ENCODE measurements at places on chromosomes 6 and 20. TPM values are rescaled to one million over a fixed set of nuclear protein-coding genes. Genes with fewer than 3 reads are reported as not detected.

Gene TMEM151B
- not detected for total RNA-seq

Gene RAB32
- total RNA-seq, result 7.2 TPM

Gene JPH2
- 151 TPM for total RNA-seq

Gene APOM
- 2.4 TPM for total RNA-seq

Gene CST8
- total RNA-seq, result not detected

Gene TMEM200A
- not detected for total RNA-seq

Gene RAB23
- 10.9 TPM for total RNA-seq

Gene OVOL2
- not detected for total RNA-seq

Gene APCDD1L
- total RNA-seq, result 0.91 TPM

Gene VSX1
- 0.33 TPM for total RNA-seq

GRCh38 chr6:105681061-105681460, 278.2 kb upstream of the PREP start:
- no peak for DNase-seq

- DNase-seq, result no peak
These were observed 16.5 kb downstream of the HACE1 start for GRCh38 chr6:104843229-104843628.

DNA sequence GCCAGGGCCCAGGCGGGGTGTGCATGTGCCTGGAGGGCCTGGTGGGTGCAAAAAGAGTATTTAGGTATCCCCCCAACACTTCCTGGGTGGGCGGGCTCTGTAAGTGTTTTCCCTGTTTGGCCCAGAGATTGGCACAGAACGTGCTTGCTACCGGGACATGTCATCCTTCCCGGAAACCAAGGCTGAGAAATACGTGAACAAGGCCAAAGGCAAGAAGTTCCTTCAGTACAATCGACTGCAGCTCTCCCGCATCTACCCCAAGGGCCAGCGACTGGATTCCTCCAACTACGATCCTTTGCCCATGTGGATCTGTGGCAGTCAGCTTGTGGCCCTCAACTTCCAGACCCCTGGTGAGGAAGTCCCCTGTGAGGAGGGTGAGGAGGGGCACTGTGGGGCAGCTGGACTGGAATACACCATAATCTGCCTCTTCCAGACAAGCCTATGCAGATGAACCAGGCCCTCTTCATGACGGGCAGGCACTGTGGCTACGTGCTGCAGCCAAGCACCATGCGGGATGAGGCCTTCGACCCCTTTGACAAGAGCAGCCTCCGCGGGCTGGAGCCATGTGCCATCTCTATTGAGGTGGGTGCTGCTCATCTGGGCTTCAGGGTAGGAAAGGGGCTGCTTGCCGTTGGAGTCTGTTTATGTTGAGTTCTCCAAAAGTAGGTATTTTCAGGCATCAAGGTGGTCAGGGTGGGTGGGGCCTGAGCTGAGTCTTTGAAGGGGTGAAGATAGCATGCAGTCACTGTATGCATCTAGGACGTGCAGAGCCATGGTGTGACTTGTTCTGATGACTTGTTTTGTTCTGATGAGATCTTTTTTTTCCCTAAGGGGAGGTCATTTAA, 35.2 kb downstream of the PLCG1 start:
- no peak for DNase-seq

DNA sequence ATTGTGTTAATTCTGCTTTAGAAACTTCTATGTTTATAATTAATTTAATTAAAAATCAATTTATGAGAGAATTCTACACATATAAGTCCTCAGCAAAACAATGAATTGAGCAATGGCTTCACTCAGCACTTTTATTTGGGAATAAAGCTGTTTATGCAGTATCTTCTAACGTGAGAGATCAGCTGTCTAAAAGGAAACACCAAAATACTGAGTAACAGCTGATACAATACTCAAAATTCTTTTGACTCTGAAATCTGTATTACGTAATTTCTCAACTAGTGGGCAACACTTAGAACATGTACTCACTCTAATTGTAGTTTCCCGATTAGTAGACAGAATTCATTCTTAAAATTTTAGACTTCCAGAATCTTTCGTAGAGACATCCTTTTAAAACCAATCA, 49.8 kb downstream of the MAP3K7 start:
- no peak for DNase-seq

GRCh38 chr20:50595988-50596693, 86.0 kb downstream of the PTPN1 start:
- DNase-seq, result no peak

DNA sequence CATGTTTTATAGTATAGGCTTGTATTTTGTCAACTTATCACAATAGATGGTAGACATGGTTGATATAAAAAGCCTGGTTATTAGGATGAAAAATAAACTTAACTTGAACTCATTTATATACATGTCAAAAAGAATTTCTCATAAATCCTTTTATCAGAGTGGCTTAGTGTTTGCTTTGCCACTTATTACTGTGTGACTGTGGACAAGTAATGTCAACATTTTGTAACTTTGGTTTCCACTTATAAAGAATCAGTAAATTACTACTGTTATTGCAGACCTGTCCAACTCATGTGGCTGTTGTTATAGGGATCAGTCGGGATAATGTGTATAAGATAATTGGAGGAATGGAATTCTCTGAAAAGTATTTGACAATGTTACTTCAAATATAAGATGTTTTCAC, 894.8 kb upstream of the FLRT3 start:
- DNase-seq, result no peak

GRCh38 chr6:72748759-72749158, 126.9 kb downstream of the KCNQ5 start:
- DNase-seq, result no peak

- DNase-seq, result no peak
These were observed 14.3 kb upstream of the NCOA3 start for GRCh38 chr20:47487175-47487917.

DNA sequence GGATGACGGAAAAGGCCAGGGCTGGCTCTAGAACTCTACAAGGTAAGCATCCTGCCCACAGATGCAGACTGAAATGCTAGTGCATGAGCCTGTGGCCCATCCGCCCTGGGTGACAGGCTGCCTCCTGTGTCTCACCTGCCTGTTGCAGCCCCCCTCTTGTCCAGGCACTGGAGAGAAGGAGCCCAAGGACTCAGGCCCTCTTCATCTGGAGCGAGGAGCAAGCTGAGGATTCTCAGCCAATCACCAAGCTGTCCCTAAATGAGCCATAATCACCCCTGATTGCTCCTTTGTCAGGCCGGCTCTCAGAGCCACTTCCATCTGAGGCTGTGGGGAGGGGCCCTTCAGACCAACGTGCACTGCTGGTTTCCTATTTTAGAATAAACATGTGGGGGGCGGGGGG, 10.0 kb upstream of the SLC32A1 start:
- DNase-seq, result no peak

- no peak for DNase-seq
These were observed 3.7 kb downstream of the CTSA start for GRCh38 chr20:45894797-45895196.

- no peak for DNase-seq
These were observed 50.5 kb downstream of the SCAND1 start for GRCh38 chr20:35903843-35904242.

GRCh38 chr6:108118810-108119768, 44.5 kb upstream of the OSTM1 start:
- no peak for DNase-seq

- DNase-seq, result no peak
These were observed 12.9 kb downstream of the TAGAP start for GRCh38 chr6:159031846-159032245.

- no peak for DNase-seq
These were observed 178.6 kb upstream of the RGS17 start for GRCh38 chr6:153309651-153310050.

DNA sequence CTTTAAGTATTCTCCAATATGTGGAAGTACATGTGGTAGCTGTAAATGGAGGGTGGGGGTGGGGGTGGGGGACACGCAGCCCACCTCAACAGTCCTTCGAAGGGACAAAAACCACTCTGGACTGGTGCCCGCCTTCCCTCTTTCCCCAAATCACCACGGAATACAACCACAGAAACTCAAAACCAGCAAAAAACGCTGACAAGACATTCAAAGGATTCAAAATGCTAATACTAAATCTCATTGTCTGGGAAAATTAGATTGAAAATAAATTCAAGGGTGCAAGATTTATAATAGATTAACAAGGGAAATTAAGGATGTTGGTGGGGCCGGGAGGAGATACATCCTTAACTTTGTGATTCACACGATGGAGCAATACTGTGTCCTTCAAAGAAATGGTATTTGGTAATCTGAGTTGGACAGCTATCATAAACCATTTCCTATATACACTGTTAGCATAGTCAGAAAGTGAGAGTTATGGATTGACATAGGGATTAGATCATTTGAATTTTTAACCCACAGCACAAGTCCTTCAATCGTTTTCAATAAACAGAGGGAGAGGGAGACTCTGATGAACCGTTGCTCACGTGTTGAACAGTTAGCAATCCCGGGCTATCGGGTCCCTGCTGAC, 766 bp upstream of the TBC1D22B start:
- no peak for DNase-seq

DNA sequence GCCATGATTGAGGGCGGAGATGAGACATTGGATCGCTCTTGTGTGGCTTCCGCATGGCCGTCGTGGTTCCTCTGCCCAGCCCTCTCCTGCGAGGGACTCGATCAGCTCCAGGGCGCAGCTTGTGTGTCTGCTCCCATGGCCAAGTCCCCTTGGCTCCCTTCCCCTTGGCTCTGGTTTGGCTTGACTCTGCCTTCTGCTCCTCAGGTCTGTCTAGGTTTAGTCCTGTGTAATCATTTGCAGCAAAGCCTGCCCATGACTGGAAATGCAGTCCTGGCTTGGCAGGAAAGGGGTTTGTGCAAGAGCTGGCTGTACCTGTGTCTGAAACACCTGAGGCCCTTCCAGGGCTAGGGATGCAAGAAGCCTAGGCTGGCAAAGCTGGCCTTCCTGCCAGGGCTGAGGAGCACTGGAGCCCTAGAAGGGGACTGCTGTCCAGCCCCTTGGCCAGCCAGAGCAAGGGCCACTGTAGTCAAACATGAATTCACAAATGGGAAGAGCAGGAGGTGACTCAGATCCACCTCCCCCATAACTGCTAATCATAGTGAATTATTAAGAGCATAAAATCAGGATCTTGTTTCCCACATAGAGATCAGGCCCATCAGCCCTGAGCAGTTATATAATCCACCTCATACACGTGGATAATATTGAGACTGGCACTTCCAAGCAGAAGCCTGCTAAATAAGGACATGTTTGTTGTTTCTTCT, 196.8 kb downstream of the FARS2 start:
- no peak for DNase-seq

- no peak for DNase-seq
These were observed 4.3 kb downstream of the SMIM26 start for GRCh38 chr20:18571578-18571977.

- no peak for DNase-seq
These were observed 12.8 kb upstream of the ULBP3 start for GRCh38 chr6:150081702-150082101.

DNA sequence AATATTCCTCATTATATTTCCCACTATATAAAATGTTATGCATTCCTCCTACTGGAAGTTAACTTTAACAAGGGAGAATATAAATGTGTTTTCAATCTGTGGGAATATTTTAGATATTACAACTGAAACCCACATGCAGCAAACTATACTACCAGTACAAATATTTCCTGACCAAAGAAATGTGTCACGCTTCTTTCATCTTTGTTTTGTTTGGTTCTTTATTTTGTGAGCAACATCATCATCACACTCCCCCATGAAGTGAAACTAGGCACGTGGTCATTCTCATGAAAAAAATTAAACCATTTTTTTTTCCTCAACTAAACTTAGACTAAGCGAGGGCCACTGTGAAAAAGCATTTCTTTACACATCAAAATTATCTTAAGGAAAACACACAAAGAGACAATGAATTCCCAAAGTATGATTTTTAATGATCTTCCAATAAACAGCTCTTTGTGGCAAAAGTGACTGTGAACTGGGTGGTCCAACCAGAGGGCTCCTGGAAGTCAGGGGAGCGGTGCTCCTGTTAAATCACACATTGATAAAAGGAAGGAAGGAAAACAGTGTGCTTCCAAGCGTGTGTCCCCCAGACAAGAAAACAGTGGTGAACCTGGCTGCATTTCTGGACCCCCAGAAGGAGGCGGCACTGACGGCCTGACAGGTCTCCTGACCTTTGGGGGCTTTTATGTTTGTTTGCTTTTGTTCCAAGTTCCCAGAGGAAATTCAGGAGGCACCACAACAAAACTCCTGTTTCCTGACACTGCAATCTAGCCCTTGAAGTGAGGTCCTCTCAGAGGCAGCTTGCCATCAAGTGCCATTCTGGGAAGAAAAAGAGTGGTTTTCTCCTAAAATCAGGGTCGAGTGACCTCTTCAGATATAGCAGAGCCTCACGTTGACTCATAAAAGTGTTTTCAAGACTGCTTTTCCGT, 166.8 kb upstream of the FOXQ1 start:
- no peak for DNase-seq

- DNase-seq, result no peak
These were observed 69.1 kb downstream of the FAM120B start for GRCh38 chr6:170375661-170376060.

- DNase-seq, result no peak
These were observed 22.7 kb upstream of the MAPRE1 start for GRCh38 chr20:32796981-32797451.

DNA sequence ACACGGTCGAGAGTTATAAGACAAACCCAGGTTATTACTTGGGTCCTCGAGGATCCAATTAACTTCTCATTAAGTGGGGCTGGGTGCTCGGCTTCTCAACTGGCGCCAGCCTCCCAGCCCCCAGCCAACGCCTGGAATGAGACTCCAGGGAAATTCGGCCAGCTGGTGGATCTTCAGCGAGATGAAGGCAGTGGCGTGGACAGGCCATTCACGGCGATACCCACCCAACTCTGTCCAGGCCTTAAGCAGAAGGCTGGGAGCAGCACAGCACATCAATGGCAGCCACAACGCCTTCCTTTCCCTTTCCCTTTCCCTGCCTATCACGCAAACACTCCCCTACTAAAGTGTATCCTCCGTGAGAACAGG, 868 bp downstream of the METTL24 start:
- no peak for DNase-seq

GRCh38 chr6:119182875-119183274, 104.4 kb upstream of the FAM184A start:
- no peak for DNase-seq

DNA sequence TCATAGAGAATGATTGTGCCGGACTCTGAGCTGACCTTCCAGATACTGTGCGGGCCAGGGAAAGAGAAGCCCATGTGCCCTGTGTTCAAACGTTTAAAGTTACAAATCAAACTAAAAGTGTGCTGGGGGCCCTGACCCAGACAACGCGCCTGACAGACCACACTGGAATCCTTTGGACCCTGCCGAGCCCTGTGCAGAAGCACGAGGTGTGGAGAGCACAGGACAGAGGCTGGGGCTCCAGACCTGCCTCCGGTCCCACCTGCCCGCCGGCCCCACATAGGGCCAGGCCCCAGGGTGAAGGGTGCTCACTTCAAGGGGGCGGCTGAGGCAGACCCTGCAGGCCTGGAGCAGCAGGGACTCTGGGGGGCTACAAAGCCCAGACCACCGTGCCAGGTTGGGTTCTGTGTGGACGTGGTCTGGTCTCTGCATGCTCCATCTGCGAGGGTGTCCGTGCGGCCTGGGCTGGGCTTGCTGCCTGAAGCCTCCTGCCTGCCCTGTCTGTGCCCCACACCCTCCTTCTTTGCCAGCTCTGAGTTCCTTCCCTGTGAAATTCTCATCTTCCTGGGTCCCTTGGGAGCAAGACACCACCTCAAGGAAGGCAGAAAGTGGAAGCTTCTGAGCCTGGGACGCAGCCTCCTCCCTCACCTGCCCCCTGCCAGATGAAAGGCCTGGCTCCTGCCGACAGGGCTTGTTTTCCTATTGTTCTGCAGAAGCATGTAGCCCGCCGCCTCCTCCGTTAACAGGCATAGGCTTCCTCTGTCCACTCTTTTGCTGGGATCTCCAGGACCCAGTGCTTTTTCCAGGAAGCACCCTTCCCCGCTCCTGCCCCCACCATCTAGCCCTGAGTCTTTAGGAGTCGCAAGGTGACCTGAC, 186.2 kb downstream of the ERMARD start:
- no peak for DNase-seq

All from left ventricle myocardium inferior (tissue), 1 donor.